Keratinocyte (primary cell): ENCODE measurements at places on chromosomes 11 and 22.

DNA sequence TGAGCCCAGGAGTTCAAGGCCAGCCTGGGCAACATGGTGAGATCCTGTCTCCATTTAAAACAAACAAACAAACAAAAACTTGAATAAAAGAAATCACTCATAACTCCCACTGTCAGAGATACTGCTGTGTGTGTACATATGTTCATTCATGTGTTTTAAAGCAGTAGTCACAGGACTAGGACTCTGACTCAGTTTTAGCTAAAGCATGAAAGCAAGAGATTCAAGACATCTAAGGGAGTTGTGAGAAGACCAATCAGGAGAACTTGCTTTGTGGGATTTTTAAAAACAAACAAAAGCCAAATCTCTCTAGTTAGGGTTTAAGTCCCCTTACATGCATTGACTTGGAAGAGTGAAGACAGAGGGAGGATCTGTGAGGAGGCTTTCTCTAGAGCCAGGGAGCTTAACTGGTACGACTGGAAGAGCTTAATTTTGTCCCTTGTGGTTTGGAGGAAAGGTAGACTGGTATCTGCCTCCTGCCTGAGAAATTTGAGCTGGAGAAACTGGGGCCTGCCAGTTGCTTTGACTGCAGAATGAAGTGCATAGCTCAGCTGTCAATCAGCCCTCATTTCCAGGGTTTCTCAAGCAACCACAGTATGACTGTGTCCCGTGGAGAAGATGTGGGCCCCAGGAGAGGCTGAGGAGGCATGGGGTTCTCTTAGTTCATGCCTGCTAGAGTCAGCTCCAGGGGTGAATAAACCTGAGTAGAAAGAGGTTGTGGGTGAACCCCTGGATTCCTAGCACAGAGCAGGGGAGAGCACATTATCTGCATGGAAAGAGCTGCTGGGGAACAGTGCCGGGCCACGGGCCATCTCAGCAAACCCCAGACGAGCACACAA, 30.6 kb downstream of the EXPH5 start:
- DNase-seq = no peak

DNA sequence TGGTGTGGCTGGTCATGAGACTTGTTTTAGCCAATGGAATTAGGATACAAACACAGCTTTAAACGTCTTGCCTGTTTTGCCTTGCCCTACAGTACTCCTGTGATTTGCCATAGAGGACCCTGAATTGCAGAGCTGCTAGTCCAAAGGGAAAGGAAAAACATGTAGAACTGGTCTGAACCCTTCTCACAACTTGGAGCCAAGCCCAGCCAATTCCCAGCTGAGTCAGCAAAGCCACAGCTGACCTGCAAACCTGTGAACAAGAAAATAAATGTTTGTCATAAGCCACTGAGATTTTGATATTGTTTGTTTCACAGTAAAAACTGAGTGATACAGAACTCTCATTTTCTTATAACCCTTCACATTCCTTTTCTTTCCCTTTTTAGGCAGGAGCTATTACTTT, 360.5 kb upstream of the API5 start:
- no peak for DNase-seq

GRCh38 chr22:29753808-29754657, 12.8 kb downstream of the ZMAT5 start:
- no peak for DNase-seq

DNA sequence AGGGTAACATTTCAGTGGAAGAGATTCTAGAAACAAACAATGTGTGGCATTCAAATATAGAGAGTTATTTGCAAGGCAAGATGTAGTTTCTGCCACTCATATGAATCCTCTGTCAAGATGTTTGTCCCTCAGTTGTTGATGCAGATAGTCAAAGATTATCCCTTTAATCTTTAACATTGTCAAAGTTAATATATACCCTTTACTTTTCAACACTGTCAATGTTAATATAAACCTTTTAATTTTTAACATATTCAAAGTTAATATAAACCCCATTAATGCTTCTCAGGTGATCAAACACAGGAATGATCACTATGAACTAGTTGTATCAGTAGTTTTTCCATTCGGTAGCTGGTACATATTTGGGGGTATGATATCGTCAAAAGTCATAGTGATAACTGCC, 51.9 kb upstream of the PICALM start:
- DNase-seq = no peak

GRCh38 chr22:31583861-31584485, 78.0 kb downstream of the PISD start:
- no peak for DNase-seq

DNA sequence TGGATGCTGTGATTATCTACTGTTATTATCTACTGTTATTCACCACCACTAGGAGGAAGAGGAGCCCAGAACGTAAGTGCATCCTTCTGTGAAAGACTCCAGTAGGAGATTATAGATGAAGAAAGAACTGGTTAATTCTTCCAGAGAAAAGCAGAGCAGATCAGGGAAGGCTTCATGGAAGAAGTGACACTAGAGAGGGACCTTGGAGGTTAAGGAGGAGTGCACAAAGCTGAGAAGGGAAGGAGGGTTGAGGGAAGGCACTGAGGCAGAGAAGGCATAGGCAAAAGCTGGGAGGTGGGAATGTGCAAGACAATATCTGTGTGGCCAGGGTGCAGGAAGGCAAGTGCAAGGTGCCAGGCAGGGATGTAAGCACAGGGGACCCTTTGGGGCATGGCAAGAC, 13.5 kb downstream of the CRYBB1 start:
- no peak for DNase-seq

DNA sequence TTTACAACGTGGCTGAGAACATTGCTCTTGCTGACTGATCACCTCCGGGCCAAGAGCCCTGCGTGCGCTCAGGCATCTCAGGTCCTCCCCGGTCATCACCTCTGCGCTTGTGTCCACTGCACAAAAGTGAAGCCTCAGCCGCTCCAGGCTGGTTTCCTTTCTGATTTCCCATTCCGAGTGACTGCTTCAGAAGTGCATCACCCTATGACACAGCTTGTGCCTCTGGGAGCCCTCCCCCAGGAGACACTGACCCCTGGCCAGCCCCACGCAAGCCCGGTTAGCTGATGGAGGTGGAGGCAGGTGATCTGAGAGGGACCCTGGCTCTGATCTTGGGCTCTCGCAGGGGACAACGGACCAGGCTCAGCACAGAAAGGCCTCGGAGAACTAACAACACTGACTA, 38.3 kb upstream of the GNB1L start:
- DNase-seq = no peak

- DNase-seq = no peak
Observed at GRCh38 chr11:123302751-123303195, 107.7 kb upstream of the CLMP start.

DNA sequence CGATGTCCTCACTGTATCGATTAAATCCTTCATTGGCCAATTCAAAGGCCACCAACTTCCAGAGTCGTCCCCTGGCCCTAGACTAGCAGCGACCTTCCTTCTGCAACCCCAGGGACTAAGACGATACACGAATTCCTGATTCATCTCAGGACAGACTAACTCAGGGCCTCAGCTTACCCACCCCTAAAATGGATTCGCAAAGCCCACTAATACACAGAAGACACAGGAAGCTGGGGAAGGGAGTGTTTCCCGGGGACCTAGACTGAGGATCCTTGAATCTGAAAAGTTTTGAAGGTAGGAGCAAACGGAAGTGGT, 509 bp downstream of the LAMTOR1 start:
- no peak for DNase-seq

GRCh38 chr11:11491014-11491413, 130.8 kb downstream of the GALNT18 start:
- no peak for DNase-seq

- no peak for DNase-seq
Observed at GRCh38 chr11:44601471-44602370, 36.3 kb downstream of the CD82 start.

DNA sequence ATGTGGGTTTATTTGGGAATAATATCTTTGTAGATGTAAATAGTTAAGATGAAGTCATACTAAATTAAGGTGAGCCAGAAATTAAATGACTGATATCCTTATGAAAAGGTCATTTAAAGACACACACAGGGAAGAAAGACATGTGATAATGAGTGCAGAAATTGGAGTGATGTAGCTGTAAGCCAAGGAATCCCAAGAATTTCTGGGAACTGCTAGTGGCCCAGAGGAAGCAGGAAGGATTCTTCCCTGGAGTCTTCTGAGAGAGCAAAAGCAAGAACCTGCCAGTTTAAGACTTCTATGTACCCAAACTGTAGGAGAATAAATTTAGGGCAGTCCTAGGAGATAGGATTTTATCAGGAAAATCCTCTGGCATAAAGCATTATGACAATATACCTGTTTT, 66.9 kb downstream of the LRRC4C start:
- DNase-seq = no peak

- no peak for DNase-seq
Observed at GRCh38 chr11:76076749-76077148, 129.6 kb downstream of the WNT11 start.

GRCh38 chr11:111086058-111086457, 159.5 kb upstream of the POU2AF2 start:
- DNase-seq = no peak

DNA sequence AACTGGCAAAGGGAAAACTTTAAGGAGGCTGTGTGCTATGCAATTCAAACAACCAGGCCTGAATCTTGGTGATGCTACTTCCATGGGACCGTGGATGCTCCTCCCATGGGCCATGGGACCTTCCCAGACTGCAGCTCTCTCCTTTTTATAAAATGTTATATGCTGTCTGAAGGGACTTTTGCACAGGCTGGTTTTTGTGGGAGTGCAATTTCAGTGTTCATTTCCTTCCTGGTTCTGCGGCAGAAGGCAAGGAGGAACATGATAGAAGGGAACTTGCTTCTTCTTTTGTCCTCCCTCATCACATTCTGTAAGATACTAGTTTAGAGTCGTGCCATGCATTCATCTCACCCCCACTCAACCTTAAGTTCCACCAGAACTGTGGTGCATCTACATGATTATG, 68.9 kb downstream of the C11orf58 start:
- no peak for DNase-seq

- DNase-seq = no peak
Observed at GRCh38 chr11:45646275-45646927, 19.0 kb downstream of the CHST1 start.

- DNase-seq = no peak
Observed at GRCh38 chr11:12806113-12806512, 131.9 kb downstream of the TEAD1 start.

DNA sequence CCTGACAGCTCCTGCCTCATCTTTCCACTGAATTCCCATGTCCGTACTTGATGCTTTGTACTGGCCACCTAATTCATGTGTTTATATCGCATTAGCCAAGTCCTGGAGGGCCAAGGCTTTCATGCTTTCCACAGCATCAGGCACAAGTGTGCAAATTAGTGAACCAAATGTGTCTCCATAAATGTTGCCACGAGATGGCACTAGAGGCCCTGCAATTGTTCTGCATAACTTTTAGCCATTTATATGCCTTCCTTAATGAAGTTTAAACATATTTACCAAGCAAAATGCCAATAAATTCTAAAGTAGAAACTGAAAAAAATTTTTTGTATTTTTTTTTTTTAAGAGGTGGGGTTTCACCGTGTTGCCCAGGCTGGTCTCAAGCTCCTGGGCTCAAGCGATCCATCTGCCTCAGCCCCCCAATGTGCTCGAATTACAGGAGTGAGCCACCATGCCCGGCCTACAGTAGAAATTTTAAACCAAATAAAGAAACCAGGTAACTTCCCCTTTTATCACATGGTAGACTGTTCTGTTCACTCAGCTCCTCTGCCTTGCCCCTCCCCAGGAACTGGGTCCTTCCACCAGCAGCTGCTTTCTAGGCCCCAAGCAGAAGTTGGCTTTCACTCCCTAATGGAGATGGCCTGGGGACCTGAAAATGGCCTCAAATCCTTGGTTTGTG, 20.8 kb upstream of the IL18BP start:
- DNase-seq = no peak

- DNase-seq = no peak
Observed at GRCh38 chr11:60513496-60514460, 1.4 kb upstream of the MS4A13 start.

DNA sequence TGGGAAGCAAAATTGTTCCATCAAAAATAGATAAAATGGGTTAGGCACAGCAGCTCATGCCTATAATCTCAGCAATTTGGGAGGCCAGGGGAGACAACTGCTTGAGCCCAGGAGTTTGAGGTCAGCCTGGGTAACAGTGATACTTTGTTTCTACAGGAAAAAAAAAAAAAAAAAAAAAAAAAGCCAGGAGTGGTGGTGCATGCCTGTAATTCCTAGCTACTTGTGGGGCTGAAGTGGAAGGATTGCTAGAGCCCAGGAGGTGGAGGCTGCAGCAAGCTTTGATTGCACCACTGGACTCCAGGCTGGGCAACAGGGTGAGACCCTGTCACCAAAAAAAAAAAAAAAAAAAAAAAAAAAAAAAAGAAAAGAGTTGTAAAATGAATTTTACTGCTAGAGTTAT, 49.6 kb downstream of the KIF18A start:
- DNase-seq = no peak

GRCh38 chr11:124674168-124674517, 439 bp downstream of the SPA17 start:
- DNase-seq = no peak

DNA sequence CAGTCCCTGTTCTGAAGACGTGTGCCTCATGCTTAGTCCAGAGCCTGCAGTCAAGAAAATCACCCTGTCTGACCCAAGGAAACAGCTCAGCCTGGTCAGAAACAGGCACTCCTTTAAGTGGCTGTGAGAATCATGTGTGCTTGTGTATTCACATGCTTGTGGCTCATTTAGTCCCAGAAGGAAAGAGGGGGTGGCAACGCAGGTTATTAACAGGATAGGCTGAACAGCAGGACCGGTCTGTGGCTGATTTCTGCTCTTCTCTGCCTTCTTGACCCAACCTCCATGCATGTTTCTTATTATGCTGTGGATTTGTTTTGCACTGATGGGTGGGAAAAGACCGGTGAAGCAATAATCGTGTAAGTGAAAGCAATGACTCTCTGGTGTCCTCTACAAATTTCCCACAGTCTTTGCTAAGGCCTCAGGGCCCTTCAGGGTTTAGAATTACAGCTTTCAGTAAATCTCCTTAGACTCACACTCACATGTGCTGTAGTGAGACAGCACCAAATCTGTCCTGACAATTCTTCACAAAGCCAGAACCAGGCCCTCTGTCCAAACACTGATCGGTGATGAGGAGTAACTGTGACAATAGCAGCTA, 288.1 kb downstream of the ETS1 start:
- DNase-seq = no peak

- no peak for DNase-seq
Observed at GRCh38 chr11:26073646-26074045, 258.3 kb upstream of the ANO3 start.

DNA sequence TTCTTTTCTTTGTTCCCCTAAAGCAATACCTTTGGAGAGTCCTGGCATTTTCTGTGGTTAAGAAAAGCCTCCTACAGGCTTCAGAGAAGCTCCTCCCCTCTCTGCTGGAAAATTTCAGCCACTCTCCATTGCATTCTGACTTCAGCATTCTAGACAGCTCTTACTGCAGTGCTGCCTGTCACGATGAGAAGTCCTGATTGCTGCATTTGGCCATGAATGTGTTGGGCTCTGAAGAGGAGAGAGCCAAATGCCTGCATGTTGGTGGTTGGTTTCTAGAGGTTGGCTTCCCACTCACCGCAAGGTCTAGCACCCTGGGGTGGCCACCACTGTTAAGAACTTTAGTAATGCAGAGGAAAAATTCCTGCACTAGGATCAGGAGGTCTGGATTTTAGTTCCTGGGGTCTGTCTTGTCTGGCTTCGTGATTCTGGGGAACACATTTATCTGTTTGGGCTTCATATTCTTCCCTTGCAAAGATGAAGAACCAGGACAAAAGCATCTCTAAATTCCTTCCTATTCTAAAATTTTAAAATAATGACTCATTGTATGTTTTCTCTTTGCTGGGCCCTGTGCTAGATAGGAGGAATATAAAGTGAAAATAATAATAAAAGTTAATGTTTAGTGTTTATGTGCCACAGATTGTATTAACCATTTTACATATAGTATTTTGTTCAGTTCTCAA, 38.1 kb downstream of the COA4 start:
- no peak for DNase-seq
